NCI-H69 (cell line): ENCODE measurements at places on chromosomes 5 and 9.
A peak's percentile ranks its signal among the peaks of the same experiment; 100 is the strongest.

- peak; percentile 8 for DNase-seq
These were observed 489.1 kb downstream of the CDH18 start for GRCh38 chr5:19498852-19499251.

GRCh38 chr9:14485366-14485765 is 171.4 kb upstream of the NFIB start:
- DNase-seq: no peak

DNA sequence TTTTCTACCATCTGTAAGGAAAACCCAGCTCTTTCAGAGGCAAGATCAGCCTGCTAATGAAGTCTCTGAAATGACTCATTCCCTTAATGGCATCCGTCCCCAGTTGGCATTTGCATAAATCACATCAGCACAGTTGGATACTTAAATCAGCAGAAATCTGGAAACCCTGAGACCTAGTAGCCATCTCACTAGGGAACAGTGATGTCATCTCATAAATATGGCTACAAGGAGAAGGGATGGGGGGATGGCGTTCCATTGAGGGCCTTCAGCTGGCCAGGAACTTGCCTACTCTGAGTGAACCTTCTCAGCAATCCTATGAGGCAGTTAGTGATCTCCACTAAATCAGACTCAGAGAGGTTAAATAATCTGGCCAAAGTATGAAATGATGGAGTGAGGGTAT is 81.8 kb downstream of the CMYA5 start:
- peak; percentile 34 for DNase-seq

- DNase-seq: no peak
These were observed 12.0 kb downstream of the IRX2 start for GRCh38 chr5:2739360-2740050.

DNA sequence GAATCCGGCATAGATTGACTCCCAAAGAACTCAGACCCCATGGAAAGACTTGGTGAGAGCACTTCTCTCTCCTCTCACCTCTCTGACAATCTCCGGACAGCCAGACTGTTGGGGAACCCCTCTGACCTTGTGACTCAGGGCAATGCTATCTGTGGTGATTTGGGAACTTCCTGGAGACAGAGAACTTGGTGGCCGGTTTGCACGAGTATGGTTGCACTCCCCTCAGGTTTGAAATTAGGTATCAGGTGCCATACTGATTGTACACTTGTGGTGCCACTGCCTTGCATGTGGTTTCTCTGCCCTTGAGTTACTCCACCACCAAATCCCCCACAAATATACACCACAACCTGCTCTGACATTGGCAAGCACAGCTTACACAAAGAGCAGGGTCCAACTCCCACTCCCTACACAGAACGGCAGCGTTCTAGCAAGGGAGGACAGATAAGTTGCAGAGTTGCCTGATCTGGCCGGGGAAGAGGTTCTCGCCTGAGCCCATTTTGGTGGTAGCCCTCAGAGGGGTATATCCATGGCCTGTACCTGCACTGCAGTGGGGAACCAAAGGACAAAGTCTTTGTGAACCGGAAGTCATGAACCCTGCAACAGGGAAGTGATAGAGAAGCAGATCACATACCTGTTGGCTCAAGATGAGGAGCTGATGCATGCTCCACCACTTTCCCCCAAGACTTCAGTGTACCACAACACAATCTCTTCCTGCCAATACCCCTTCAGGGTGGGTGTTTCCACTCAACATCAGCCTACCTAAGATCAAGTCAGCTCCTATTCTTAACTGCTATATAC is 255.1 kb downstream of the MCTP1 start:
- DNase-seq: no peak

- peak; percentile 19 for DNase-seq
These were observed 156.2 kb downstream of the RGS3 start for GRCh38 chr9:113619491-113620376.

DNA sequence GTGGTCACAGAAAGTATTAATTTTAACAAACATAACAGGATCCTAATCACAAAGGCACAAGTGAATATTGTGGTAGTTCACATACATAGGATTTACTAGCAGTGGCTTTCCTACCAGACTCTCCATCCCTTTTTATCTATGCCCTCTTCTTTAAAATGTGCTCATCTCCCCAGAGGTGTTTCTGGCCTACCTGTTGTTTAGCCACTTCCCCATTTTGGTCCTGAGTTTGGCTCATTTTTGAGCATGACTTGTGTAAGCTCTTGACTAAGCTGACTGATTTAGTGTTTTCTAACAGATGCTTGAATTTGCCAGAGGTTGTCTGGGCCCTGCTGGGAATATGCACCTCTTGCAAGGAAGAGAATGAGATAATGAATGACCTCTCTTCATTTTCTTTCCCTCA is 517.7 kb upstream of the CLINT1 start:
- DNase-seq: no peak

- DNase-seq: no peak
These were observed 379.6 kb downstream of the MLLT3 start for GRCh38 chr9:20242510-20243189.

DNA sequence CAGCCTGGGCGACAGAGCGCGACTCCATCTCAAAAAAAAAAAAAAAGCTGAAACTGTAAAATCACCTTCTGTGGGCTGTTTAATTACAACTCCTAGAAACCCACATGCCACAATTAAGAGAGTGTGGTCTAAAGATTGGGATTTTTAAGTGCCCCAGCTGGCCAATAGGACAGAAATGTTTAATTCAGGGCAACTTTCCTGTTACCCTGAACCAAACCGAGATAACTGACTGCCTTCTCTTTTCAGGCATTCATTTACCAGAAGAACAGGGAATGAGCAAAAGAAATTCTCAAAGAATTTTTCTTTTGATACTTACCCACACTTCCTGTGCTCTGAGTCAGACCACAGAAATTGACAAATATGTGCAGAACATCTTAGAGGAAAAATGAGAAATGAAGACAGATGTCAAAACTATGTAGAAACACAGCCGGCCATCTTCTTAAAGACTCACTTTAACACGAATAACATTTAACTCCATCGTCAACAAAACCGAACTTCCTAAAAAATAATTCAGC is 221.3 kb upstream of the DAPK1 start:
- DNase-seq: no peak

GRCh38 chr5:103263054-103263453 is 4.5 kb downstream of the MACIR start:
- peak; percentile 27 for DNase-seq

GRCh38 chr9:68878450-68878849 is 135.5 kb downstream of the PRKACG start:
- no peak for DNase-seq

DNA sequence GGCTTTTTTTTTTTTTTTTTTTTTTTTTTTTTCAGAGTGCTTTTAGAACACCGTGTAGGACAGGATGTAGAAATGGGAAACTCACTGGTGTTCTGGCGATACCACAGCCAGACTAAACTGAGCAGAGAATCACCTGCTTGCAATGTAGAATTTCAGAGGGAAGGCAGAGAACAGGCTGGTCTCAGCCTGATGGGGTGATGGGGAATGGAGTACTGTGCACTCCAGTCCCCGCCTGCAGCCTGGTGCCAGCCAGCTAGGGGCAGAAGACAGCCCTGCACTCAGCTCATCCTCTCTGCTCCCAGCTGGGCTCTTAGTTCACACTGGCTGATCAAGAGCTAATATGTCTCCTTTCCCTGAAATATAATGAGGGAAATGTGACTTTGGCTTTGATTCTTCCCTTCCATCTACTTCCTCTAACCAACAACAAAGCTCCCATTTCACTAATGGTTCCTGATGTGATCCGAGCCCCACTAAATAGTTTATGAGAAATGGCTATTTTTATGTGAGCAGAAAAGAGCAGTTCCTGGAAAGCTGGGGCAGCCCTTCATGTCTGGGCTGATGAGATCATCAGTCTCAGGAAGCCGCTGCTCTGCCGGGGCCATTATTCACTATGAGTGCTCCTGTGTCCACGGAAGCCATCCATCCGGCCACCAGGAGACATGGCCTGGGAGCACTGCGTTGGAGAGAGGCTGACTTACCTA is 209.7 kb downstream of the GADD45G start:
- peak; percentile 70 for DNase-seq

- no peak for DNase-seq
These were observed 11.6 kb downstream of the CEL start for GRCh38 chr9:133073086-133074014.

GRCh38 chr9:69371001-69371400 is 46.0 kb downstream of the ENTREP1 start:
- DNase-seq: no peak

DNA sequence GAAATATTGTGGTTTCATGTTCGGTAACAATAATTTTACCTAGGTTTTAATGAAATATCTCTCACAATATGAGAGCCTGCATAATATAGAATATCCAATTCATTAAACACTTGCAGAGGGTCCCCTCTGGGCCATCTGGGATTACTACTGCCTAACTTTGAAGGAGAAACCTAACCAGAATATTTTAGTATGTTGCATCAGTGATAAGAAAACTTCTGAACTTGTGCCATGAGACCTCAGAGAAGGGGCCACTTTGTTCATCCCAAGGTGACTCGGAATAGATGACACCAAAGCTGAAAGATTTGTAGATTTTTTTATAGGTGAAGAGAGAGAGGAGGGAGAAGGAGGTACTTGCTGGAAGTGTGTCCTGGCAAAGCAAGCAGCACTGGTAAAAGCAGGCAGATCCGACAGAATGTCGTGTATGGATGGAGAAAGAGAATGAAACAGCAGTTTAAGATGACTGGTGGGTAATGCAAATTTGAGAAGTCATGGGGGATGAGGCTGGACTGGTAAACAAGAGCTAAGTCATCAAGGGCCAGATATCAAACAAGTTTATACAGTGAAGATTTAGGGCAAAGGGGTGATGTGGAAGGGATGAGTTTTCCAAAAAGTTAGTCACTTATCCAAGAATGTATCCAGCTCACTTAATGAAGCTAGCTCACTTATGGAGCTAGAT is 372.3 kb downstream of the ADGRV1 start:
- no peak for DNase-seq

DNA sequence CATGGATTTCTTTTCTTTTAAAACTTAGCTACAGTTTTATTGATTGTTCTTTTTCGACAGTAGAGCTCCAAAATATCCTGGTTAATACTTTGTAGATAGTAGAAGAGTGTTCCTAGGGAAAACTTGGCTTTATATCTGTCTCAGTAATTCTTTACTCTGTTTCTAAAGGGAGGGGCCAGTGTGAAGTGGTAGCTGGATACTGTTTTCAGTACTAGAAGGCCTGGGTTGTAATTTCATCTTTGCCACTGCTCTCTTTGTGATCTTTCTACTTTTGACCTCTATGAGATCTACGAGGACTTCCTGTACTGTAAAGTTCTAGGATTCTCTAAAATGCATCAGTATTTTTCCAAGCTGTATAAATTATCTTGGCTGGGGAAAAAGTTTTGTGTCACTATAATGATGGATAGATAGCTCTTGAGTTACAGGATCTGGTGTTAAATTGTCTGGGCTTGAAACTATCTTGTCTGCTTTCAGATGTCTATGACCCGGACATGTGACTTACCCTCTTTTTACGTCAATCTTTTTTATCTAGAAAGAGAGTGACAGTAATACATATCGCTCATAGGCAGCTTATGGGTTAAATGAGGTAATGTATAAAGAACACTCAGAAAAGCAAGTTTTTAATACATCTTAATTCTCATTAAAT is 53.6 kb downstream of the PRR16 start:
- DNase-seq: no peak

GRCh38 chr9:116327701-116328405 is 174.3 kb downstream of the PAPPA start:
- no peak for DNase-seq

DNA sequence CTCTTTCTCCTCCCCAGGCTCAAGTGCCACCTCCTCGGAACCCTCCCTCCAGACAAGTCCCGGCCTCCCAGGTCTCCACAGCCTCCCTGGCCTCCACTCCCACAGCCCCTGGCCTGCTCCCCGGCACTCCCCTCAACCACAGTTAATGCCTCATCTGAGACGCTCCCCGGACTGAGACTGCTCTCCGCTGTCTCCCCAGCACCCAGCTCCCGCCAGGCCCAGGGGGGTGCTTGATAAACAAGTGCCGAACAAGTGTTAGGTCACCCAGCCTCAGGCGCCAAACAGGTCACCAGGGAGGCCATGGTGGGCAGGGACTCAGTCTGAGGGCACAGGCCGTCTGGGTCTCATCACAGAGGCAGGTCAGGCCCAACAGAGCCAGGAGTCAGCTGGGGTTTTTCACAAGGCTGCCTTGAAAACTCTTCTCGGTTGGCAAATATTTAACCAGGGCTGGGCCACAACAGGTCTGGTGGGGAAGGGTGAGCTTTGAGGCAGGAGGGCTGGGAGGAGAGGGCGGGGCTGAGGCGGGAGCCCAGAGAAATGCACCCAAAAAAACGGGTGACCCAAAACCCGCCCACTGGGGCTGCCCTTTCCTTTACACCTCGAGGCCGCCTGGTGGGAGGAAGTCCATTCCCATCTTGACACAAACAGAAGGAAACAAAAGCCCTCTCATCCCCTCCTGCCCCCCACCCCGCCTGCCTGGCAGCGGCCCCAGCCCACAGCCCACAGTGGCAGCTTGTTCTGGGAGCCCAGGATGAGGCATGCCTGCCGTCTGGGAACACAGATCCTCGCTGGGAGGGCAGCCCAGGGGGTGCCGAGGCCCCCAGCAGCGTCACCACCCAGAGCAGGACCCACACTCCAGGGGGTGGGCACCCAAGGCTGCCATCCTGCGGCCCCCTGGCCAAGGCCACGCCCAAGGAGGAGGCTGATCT is 66.6 kb upstream of the STXBP1 start:
- peak; percentile 96 for DNase-seq

DNA sequence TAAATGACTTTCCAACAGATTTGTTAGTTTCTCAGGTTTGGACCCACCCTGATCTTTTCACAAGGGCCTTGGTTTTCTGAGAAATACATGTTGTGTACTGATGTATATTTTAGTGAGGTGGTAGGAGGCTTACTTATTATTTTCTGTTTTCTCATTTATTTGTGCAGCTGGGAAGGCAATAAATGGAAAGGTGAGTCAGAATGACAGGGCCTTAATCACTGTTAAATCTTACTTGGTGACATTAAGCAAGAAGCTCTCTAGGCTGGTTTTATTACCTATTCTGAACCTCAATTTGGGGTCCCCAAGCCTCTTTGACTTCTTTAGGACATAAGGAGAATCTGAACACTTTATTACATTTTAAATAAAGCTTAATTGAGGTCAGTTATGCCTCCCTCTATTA is 214.0 kb upstream of the DAB2 start:
- no peak for DNase-seq

DNA sequence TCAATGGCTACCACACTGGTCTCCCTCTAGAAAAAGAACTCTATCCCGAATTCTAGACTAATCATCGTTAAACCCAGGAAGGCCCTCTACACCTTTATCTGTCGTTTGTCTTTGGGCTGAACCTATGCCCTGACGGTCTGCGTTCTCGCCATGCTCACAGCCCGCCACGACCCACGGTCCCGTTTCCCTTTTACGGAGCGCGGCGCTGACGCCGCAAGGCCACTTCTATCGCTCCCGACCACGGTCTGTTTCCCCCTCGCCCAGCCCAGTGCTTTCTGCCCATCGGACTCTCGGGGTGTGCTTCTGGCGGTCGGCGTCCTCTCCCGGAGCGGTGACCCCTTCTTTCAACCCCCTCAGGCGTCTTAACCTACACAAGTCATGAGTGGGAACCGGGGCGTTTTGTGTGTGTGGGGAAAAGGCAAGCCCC is 974 bp downstream of the C9orf40 start:
- peak; percentile 82 for DNase-seq
